ENCODE measurements at places on chromosomes 2 and 18.

DNA sequence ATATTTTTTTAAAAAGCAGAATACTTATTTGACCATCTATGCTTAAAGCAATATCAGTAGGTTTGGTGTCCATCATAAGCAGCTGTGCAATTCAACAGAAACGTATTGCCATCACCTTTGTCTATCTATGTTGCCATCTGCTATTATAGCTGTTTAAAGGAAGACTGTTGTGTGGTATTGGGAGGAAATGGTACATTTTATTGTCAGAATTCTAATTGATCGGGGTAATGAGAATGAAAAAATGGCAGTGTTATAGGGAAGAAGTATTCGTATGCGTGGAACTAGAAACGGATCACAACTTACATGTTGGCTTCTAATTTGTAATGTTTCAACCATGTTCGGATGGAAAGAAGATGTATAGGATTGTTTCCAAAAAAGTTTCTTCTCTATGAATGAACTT, 90.3 kb upstream of the RANBP2 start:
- no peak for DNase-seq

- DNase-seq: no peak
These were observed 26.5 kb downstream of the AQP12B start for GRCh38 chr2:240655931-240656886.

DNA sequence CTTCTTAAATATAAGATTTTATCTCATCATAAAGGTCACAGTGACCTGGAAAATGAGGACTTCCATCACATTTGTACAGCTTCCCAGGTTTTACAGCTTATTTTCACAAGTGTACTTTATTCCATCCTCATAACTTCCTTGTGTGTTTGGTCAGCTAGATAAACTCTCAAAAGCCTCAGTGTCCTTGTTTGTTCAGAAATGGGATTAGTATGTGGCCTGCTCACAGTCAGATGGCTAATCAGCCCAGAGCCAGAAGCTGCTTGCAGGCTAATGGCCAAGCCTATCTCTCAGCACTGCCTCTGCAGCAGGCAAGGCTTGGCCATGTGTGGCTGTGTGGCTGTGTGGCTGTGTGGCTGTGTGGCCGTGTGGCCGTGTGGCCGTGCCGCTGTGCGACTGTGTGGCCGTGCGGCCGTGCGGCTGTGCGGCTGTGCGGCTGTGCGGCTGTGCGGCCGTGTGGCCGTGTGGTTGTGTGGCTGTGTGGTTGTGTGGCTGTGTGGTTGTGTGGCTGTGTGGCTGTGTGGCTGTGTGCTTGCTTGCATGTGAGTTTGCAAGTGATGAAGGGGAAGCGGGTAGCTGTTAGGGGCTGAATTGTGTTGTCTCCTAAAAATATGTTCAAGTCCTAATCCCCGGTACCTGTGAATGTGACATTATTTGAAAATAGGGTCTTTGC, 233.0 kb upstream of the TNP1 start:
- DNase-seq: no peak

GRCh38 chr2:1864981-1865421, 120.7 kb upstream of the PXDN start:
- no peak for DNase-seq

DNA sequence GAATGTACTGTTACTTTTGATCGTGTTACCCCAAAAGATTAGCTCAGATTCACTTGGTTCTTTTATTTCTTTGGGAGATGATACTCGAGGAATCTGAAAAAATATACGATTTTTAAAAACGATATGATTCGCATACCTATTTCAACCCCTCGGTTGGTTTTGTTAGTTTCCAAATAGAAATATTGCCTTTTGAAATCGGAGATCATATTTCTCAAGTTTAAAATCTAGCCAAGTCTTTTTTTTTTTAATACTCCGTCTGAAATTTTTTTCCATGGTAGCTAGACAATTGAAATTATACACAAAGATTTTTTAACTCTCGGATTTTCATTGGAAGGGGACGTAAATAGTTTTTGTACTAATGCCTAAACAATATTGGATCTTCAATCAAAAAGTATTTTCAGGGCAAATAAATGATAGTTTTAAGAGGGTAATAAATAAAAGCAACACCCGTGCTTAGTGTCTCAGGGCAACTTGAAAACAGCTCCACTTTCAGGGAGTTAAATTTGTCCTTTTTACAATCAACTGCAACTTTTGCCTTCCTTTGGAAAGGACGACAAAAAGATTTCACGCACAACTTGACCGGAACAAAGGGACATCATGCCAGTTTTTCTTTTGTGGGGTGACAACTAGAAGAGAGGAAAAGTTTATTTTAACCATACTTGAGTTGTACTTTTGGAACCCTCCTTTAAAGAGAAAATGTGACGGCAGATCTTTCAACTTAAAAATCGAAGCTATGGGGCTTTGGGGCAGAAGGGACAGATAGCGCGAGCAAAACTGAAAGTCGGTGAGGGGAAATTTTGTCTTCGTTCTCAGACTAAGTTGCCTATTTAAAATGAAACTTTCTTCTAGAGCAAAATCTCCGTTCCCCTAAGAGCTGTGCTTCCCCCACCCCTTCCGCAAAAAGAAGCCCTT, 5.8 kb upstream of the ONECUT2 start:
- no peak for DNase-seq

DNA sequence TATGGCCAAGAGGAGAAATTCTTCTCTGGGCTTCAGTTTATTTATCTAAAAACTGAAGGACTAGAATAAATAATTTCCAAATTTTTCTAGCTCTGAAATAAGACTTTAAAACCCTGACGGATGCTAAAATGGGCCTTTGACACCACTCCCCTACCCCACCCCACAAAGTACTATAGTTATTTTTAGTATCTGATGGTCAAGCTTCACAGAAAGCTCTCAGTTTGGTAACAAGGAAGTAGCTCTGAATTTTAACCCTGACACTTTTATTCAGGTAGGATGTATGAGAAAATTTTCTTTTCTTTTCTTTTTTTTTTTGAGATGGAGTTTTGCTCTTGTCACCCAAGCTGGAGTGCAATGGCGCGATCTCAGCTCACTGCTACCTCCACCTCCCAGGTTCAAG, 2.4 kb downstream of the RBKS start:
- DNase-seq: no peak

GRCh38 chr2:228433721-228434120, 252.2 kb upstream of the SPHKAP start:
- DNase-seq: no peak

DNA sequence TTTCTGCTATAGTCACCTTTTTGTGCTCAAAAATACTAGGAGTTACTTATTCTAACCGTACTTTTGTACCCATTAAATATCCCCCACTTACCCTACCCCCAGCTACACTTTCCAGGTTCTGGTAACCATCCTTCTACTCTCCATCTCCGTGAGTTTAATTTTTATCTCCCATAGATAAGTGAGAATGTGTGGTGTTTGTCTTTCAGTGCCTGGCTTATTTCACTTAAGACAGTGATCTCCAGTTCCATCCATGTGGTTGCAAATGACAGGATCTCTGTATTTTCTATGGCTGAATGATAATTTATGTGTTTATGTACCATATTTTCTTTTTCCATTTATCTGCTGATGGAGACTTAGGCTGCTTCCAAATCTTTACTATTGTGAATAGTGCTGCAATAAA, 323.3 kb downstream of the ZNF804A start:
- DNase-seq: no peak

DNA sequence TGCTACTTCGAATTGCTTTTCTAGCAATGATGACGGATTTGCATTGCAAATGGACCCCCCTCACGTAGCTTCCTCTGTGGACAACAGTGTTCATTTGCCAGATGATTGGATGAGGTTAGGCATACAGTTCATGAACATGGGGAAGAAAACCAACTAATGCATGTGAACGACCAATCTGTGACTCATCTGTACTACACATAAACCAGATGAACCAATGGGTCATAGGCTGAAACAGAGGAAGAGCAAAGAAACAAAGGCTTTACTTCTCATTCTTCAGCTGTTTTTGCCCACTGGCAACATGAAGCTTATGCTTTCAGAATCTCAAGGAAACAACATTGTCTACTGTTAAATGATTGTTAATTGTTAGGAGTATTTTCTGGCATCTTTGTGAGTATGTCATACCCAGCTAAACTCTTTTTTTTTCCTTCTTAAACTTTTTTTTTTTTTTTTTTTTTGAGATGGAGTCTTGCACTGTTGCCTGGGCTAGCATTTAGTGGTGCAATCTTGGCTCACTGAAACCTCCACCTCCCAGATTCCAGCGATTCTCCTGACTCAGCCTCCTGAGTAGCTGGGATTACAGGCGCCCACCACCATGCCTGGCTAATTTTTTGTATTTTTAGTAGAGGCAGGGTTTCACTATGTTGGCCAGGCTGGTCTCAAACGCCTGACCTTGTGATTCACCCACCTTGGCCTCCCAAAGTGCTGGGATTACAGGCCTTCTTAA, 35.5 kb downstream of the EFEMP1 start:
- DNase-seq: no peak

- DNase-seq: no peak
These were observed 51.3 kb upstream of the NABP1 start for GRCh38 chr2:191626497-191627151.

DNA sequence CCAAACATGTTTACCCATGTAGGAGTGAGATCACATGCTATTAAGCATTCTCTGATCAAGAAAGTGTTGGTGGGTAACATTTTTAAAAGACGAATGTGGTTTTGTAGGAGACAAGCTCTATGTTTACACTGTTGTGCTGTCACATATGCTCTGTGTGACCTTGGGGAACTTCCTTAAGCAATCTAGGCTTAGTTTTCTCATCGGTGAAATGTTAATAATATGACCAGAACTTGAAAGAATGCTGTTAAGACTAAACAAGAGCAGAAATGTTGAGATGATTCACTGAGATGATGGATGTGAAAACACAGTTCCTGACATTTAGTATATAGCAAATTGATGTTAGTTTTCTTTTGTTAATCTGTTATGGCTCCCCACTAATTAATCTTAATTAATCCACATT, 860.9 kb upstream of the CNTNAP5 start:
- DNase-seq: no peak

GRCh38 chr2:44342854-44343253, 18.4 kb downstream of the PREPL start:
- no peak for DNase-seq

GRCh38 chr2:194304191-194304590, 1352.8 kb upstream of the SLC39A10 start:
- no peak for DNase-seq

DNA sequence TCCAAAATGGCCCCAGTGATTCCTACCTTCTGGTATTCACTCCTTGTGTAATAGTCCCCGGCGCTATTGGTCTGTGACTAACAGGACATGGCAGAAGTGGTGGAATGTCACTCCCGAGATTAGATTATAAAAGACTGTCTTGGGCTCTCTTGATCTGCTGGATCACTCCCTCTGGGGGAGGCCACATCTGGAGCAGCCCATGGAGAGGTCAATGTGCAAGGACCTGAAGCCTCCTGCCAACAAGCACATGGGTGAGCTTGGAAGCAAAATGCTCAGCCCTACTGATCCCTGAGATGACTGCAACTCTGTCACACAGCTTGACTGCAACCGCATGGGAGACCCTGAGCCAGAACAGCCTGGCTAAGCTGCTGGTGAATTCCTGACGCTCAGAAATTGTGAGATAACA, 94.3 kb upstream of the GLI2 start:
- DNase-seq: no peak

- no peak for DNase-seq
These were observed 60.3 kb downstream of the CERKL start for GRCh38 chr2:181596556-181596955.

GRCh38 chr2:217360111-217360510, 500.2 kb upstream of the TNP1 start:
- no peak for DNase-seq

- DNase-seq: no peak
These were observed 42.0 kb upstream of the MSH2 start for GRCh38 chr2:47360927-47361326.
